ENCODE measurements at places on chromosomes 13 and 19.

- no peak for DNase-seq
These were observed 779.5 kb downstream of the GPC5 start for GRCh38 chr13:92177966-92178365.

- no peak for DNase-seq
These were observed 363.1 kb downstream of the FGF14 start for GRCh38 chr13:102038787-102039186.

DNA sequence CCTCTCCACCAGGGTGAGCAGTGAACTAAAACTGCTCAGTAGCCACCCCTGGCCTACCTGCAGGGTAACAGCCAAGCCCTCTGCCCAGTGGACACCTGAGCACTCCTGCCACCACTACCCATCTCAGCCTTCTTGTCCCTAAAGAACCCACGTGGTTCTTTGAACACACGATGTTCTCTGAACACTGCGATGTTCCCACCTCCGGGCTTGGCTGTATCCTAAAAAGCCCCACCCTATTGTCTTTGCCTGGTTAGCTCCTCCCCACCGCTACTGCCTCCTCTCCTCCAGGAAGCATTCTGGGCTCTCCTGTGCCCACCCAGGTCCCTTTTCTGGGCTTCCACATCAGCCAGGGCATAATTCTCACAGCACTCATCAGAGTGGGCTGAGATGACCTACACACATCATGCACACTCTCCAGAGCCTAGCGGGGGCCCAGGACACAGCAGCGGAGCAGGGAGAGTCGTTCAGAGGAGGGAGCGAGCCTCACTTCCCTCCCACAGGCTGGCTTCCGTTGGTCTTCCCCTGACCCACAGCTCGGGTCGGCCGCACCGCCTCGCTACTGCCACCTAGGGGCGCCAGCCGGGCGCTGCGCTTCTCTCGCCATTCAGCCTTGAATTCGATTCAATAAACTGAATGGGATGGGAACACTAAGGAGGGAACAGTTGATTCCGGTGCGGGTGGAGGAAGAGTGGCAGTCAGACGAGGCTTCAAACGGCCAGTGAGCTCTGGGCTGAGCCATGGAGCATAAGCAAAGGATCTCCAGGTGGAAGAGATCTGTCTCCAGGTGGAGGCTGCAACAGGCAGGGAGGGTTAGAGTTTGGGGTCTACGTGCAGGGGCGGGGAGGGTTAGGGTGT lies 3.2 kb downstream of the ELAVL1 start:
- DNase-seq: peak; percentile 80

- DNase-seq: no peak
These were observed 139.6 kb downstream of the CACNA1A start for GRCh38 chr19:13366529-13367143.

DNA sequence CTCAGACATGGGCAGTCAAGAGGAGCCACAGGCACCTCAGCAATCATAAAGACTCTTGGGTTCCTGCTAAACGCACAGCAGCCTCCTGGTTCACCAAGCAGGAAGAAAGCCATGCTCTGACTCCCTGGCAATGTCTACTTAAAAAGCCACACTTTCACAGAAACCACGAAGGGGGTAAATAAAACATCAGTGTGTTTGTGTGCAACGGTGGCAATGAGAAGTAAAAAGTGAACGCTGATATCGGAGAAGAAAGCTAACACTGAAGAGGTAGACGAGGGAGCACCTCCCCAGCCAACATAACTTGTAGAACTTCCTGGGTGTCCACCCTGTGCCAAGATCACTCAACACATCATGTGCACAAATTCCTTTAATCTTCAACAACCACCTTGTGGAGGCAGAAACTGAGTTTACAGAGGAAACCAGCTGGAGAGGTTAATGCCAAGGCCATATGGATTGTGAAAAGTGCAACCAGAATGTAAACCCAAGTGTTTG lies 30.2 kb downstream of the HSPH1 start:
- no peak for DNase-seq

GRCh38 chr13:27605099-27605498 lies 15.2 kb downstream of the LNX2 start:
- DNase-seq: no peak

GRCh38 chr13:76383676-76384461 lies 502.3 kb downstream of the KCTD12 start:
- no peak for DNase-seq

DNA sequence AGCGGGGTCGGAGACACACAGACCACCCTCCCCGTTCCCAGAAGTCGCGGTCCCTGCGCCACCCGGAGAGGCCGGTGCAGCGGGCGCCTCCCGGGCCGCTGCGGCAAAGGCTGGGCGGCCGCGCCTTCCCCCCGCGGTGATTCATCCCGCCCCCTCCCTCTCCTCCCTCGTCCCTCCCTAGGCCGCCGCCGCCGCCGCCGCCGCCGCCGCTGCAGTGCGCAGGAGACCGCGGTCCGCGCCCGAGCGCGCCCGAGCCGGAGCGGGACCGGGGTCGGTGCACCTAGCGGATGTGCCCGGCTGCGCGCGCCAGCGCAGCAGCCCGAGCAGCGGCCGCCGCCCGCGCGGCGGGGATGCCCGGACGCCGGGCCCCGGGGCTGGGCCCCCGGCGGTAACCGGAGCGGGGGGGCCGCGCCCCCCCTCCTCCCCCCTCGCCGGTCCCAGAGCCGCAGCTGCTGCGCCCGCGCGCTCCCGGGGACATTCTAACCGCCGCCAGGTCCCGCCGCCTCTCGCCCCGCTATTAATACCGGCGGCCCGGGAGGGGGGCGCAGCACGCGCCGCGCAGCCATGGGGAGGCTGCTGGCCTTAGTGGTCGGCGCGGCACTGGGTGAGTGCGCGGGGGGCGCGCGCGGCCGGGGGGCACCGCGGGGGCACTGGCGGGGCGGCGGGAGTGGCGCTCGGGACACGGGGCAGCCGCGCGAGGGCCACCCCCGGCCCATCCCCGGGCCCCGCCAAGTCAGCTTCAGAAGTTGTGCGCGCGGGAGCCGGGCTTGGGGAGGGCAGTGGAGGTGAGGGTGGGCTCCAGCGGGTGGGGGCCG lies at the start of gene SCN1B:
SCN1B (plus strand) TSS at position 214 of the 815 bp plus-strand sequence; CDS start at position 565, 351 bp downstream.
- DNase-seq: peak; percentile 71
